ENCODE measurements at places on chromosomes 1 and 21. TPM values are rescaled to one million over a fixed set of nuclear protein-coding genes. Genes with fewer than 3 reads are reported as not detected.

Gene UBE2U
- not detected for polyA plus RNA-seq

DNA sequence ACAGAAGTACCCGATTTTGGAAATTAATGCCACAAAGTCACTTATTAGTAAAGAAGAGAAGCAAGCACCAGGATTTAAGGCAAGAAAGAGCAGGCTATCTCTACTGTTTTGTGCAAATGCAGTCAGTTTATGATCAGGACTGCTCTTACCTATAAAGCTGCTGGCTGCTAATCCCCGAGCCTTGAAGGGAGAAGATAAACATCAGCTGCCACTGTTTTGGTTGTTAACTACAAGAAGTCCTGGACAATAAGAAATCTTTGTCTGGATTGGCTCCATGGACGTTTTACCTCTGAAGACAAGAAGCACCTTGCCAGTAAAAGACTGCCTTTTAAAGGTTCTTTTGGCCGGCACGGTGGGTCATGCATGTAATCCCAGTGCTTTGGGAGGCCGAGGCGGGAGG is 21.4 kb downstream of the FRRS1 start:
- no peak for DNase-seq

DNA sequence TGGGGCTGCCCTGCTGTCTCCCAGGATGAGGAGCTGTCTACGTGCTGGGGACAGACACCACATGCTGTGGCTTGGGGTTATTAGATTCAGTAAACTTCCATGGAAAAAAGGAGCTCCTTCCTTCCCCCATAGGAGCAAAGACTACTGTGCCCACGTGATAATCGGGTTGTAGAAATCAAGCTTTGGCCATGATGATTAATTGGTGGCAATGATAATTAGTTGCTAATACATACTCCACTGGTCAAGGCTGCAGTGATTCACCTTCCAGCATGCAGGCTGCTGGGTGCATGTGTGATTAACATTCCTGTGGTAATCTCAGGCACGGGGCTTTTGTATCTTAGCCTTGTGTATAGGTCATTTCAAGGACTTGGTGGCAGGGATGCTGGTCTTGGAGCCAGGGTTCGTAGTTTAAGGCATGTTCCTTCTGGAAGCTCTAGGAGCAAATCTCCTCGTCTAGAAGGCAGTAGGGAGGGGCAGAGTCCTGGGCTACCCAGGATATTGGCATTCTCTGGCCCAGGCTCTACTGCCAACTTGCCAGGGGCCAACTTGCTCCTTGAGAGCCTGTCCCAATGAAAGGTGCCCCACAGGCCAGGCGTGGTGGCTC is 41.4 kb downstream of the TMCO4 start:
- no peak for DNase-seq

- DNase-seq = no peak
Measured at GRCh38 chr1:19759740-19760089, 40.0 kb downstream of the TMCO4 start.

Gene DISP3
- 2.1 TPM for polyA plus RNA-seq

GRCh38 chr1:3142751-3143150 is 73.7 kb downstream of the PRDM16 start:
- DNase-seq = no peak

DNA sequence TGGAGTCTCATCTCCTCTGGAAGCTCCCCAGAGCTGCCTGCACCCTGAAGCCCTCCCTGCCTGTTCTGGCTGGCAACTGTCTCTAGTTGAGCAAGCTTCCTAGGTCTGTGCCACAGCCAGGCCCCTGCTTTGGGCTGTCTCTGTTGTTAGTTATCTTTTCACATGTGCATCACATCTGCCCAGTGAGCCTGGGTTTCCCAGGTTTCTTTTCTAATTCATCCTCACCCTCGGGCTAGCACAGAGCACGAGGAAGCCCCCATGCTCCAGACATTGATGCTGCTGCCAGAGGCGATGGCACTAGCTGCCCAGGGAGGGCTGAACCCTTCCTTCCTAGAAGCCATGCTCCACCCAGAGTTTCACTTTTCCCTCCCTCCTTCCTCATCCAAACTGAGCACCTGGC is 27.2 kb downstream of the RASSF5 start:
- no peak for DNase-seq
